Activated naive CD4-positive, alpha-beta T cell (primary cell): ENCODE measurements at places on chromosomes 6 and 20.

GRCh38 chr6:166720856-166721255, 93.8 kb upstream of the RPS6KA2 start:
- DNase-seq, result no peak

- DNase-seq, result no peak
Observed at GRCh38 chr6:138341176-138341575, 36.5 kb upstream of the SMIM28 start.

DNA sequence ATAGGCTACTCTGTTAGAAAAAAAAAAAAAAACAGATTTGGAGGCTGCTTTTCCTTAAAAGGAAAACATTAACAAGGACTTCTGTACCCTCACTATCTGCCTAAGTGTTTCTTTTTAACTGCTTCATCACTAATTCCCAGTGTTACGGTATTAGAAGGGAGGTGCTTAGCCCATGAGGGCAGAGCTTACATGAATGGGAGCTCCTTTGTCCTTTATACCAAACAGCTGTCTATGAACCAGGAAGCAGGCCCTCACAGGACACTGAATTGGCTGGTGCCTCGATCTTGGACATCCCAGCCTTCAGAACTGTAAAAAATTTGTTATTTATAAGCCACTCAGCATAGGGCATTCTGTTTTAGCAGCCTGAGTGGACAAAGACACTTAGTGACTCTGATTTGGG, 215.6 kb upstream of the NRSN1 start:
- no peak for DNase-seq

GRCh38 chr20:43911066-43911465, 3.6 kb upstream of the TOX2 start:
- no peak for DNase-seq

GRCh38 chr20:6768228-6769140, 998 bp downstream of the BMP2 start:
- no peak for DNase-seq

DNA sequence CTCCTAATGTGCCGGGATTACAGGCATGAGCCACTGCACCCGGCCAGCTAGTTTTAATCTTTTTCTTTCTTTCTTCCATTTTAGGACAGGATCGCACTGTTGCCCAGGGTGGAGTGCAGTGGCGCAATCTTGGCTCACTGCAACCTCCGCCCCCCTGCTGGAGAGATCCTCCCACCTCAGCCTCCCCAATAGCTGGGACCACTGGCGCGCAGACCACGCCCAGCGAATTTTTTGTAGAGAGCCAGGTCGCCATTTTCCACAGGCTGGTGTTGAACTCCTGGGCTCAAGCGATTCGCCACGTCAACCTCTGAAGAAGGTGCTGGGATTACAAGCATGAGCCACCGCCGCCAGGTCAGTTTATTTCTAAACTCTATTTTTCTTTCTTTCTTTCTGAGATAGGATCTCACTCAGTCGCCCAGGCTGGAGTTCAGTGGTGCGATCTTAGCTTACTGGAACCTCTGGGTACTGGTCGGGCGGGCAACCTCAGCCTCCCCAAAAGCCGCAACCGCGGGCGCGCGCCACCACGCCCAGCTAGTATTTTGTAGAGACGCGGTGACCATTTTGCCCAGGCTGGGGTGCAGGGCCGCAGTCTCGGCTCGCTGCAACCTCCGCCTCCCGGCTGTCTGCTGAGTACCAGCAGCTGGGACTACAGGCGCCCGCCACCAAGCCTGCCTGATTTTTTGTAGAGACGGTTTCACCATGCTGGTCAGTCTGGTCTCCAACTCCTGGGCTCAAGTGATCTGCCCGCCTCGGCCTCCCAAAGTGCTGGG, 20.0 kb upstream of the LIN28B start:
- no peak for DNase-seq

- DNase-seq, result no peak
Observed at GRCh38 chr20:57335392-57335791, 5.8 kb downstream of the SPO11 start.

GRCh38 chr6:125750692-125751333, 1.4 kb downstream of the HEY2 start:
- no peak for DNase-seq

- DNase-seq, result no peak
Observed at GRCh38 chr20:7601431-7601830, 338.8 kb downstream of the HAO1 start.

DNA sequence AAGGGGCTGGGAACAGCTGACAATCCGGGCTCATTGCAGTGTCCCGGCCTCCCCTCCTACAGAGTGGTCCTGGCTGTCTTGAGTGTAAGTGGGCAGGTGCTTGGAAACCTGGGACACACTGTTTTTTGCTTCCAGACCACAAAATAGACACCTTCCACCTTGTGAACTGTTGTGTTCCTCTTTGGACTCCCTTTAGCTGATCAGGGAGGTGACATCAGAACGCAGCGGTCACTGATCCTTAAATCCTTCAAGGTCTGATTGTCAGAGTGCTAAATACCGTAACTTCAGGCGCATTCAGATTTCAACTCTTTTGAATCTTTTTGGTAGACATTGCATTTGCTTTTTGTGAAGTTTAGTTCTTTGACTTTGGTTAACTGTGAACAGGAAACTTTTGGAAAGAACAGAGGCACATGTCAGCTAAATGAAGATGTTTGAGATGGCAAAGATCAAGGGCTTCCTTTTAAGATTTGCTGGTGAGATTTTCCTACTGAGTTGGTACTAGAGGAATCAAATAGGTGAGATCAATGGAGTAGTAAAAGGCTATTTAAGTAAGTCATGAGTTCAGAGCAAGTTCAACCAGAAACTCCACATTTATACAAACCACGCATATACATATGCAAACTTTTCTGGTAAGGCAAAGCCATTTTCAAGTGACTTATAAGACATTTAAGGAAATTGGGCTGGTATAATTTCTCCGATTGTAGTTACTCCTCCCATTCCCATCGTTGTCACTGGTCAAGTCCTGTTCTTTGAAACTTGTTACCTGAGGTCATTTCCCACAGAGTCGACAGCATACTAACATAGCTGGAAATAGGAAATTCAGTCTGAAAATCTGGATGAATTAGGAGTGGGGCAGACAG, 6.3 kb downstream of the PPP1R3G start:
- DNase-seq, result no peak

- no peak for DNase-seq
Observed at GRCh38 chr6:142400495-142400894, 98.7 kb downstream of the ADGRG6 start.

- DNase-seq, result no peak
Observed at GRCh38 chr6:44508646-44509045, 121.1 kb downstream of the CDC5L start.

DNA sequence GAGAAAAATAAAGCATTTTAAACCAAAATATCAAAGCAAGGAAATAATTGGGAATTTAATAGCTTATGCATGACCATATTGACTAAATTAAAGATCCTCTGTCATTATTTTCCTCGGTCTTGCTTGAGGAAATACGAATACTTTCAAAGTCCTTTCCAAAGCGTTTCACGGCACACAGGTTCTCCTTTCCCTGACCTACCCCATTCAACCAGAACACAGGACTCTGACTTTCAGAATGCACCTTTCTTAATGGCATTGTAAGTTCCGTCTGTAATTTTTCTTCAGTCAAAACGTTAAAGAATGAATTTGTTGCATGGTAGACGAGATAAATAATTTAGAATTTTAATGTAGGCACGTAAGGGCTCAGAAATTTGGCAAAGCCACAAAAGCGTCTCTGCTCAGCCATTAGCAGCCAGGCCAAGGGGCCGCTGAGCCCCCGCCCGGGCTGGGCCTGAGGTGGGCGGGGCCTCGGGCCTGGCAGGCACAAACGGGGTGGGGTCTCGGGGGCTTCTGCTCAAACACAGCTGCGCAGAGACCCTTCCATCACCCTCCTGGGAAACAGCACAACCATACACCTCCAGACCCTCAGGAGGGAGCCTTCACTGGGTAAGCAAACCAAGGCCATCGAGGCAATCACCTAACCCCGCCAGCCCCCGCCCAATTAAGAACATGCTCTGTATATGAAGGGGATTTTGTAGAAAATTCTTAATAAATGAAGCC, 3.4 kb downstream of the NEDD9 start:
- no peak for DNase-seq

DNA sequence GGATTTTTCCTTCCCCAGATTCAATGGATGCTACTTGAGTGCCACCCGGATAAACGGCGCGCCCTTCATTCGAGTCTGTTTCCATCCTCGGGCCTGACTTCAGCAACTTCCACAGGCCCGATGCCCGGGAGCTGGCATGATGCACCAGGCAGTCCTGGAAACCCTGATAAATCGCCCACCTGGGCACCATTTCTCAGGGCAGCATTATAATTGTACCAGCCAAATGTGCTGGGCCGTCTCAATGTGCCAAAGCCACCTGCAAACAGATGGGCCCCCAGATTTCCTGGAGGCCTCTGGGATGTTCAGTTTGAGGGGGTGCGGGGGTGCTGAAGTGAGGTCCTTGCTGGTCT, 65.8 kb downstream of the NOL4L start:
- DNase-seq, result no peak

DNA sequence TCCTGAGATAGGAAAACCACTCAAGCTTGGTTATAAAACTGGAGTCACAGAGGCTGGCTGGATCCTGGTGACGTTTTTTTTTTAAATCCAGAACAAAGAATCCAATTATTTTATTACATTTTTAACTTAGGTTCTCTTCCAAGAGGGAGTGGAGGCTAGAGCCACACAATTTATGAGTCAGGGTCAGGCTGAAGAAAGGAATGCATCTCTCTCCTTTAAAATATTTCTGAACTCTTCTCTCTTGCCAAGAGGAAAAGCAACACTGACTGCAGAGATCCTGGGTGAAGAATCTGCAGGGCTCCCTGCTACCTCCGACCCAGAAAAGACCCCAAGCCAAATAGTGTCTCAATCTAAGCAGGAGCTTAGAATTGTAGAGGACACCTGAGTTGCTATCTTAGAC, 88.5 kb upstream of the SSTR4 start:
- DNase-seq, result no peak

DNA sequence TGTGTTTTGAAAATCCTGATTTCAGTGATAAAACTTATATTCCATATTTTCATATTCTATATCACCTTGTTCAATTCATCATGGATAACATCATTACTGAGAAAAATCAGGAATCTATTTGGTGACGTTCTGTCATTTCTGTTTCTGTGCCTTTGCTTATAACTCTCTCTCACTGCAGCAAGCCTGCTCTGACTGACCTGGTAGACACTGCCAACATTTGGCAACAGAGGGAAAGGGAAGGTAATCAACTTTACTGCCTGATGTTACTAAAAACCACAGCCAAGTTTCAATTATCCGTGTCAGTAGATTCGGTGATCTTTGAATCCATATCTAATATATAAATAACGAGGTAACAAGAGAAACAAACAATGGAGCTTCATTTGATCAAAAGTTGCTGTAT, 501.9 kb downstream of the LMBRD1 start:
- DNase-seq, result no peak

GRCh38 chr6:140909156-140909555, 1223.6 kb upstream of the GJE1 start:
- no peak for DNase-seq

- DNase-seq, result no peak
Observed at GRCh38 chr6:34673064-34673463, 23.5 kb downstream of the ILRUN start.

- no peak for DNase-seq
Observed at GRCh38 chr6:159833556-159833955, 33.5 kb downstream of the PNLDC1 start.

GRCh38 chr6:14743474-14744211, 502.2 kb upstream of the JARID2 start:
- DNase-seq, result no peak

DNA sequence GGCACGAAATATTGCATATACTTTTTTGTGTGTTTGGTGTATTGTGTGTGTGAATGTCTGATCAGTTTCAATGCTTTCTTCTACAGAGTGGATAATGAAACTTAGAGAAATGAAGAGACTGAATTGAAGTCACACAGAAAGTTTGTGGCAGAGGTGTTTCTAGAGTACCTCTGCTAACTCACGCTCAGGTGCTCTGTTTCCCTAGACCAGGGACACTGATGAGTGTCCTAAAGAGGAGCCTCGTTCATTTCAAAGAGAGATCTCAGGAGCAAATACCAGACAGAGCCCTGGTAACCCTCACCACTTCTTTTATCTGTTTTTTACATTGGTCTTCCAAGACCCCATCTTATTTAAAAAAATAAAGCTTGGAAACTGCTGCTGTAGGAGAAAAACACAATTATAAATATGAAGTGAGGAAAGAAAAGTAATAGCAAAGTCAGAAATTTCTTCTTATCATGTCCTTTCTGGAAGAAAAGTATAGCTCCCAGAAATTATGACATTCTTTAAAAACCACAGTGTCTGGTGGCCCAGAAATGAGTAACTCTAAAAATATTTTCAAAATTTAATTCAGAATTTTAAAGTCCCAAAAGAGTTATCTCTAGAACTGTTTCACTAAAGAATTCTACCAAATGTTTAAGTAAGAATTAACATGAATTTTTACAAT, 720.6 kb downstream of the RFPL4B start:
- no peak for DNase-seq

- DNase-seq, result no peak
Observed at GRCh38 chr6:124743420-124743819, 218.8 kb upstream of the RNF217 start.

- no peak for DNase-seq
Observed at GRCh38 chr20:18701969-18702368, 111.6 kb upstream of the SCP2D1 start.

GRCh38 chr6:473768-474452, 82.4 kb downstream of the IRF4 start:
- no peak for DNase-seq

DNA sequence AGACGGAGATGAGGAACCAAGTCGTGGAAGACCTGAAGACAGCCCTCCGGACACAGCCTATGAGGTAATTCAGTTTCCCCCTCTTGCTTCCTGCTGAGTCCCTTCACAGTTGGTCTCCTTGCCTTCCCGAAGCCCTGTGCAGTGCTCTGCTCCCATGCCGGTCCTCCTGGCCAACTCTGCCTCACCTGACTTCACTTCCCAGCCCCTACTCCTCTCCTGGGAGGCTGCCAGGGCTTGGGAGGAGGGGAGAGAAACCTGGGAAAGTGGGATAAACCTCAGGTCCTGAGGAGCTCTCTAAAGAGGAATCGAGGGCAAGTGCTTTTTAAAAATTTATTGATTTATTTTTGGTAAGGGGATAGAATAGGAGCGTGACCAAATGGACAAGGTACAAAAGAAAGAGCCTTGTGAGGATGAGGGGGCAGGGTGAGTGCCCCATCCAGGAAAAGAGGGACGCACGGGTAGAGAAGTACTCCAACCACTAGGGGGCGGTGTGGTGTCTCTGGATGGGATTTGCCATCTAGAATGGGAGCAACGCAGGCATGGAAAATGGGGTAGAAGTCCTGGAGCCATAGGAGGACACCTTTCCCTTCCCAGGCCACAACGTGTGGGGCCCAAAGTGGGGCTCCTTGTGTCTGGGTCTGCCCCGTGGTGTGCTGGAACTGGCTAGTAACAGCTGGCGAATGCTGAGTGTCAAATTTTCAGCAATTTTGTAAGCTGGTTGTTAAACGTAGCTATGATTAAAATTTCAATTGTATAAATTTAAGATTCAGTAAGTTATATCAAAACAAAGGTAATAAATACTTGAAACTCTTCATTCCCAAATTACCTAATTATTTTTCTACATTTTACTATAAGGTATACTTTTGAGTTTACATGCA, 69.0 kb downstream of the MOCS1 start:
- DNase-seq, result peak; percentile 43

- no peak for DNase-seq
Observed at GRCh38 chr20:32976746-32977145, 27.5 kb downstream of the SUN5 start.

GRCh38 chr6:26104457-26105108, 17.4 kb downstream of the HFE start:
- no peak for DNase-seq
